ENCODE measurements at places on chromosomes 1 and 21.

DNA sequence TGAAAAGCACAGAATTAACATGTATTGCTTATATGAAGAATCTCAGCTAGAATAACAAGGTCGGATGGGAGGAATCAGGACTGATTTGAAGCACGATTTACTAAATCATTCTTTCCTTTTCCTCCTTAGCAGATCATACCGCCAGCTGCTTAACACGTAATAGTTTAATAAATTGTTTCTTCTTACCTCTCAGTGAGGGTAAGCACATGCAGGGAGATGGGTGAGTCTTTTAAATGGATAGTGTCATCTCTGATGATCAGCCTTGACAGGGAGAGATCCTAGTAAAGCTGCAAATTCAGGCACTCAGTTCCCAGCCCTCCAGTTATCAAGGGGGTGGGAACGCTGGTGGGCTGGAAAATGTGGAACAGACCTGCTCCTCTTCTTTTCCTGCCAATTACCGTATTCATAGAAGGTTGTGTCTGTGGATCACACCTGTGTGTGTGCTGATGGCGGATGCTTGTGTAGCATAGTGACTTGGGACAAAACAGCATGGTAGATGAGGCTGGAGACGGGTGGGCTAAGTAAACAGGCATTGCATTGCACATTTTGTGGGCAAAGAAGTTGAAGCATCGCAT, 30.7 kb downstream of the NTPCR start:
- no peak for DNase-seq

DNA sequence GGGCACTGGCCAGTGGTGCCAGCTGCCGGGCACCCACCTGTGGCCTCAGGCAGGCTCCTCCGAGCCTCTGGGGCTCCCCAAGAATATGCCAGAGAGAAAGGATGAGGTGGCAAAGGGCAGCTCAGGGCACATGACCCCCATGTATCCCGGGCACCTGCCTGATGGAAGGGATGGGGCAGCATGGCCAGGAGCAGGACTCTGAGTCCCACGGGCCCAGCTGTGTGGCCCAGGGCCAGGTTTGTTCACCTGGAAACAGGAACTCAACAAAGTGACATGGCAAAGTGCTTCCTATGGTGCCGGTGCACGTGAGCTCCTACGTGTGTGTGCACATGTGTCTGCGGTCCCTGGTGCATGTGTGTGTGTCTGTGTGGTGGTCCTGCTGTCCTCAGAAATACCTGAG, 9.5 kb upstream of the GPR153 start:
- DNase-seq: no peak

DNA sequence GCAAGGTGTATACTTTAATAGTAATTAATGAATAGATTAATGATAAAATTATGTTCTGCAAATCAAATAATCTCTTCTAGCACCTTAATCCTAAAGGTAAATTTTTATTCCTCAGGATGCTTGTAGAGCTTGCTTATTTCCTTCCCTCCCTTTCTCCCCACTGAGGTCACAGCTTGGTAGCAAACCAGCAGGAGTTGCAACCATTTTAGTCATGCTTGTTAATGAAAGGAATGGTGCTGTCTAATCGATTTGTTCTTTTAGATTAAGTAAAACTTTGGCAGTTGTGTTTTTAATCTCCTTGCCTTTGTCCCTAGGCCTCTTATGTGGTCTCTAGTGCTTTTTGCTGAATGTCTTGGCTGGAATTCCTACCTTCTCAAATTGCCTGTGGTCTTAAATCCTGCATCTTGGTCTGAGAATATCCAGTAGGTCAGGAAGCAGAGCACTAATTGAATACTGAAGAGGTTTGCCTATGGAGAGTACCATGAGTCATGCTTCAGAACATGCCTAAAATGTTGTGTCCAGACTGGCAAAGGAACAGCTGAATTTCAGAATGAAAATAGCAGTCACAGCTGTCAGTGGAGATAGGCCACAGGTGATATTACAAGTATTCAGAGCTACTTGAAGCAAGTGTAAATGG, 36.3 kb upstream of the RWDD3 start:
- DNase-seq: peak; percentile 43

GRCh38 chr1:66166753-66167152, 367.2 kb upstream of the SGIP1 start:
- no peak for DNase-seq

GRCh38 chr1:14110040-14110439, 410.1 kb downstream of the PRDM2 start:
- DNase-seq: no peak

- no peak for DNase-seq
Observed at GRCh38 chr1:211915924-211916323, 85.4 kb upstream of the LPGAT1 start.

GRCh38 chr1:168843401-168843800, 114.4 kb upstream of the DPT start:
- no peak for DNase-seq

GRCh38 chr1:197141575-197141974, 4.9 kb downstream of the ASPM start:
- no peak for DNase-seq

- DNase-seq: no peak
Observed at GRCh38 chr1:91806181-91806768, 79.7 kb downstream of the TGFBR3 start.

GRCh38 chr1:216815260-216816131, 92.3 kb upstream of the ESRRG start:
- DNase-seq: no peak

DNA sequence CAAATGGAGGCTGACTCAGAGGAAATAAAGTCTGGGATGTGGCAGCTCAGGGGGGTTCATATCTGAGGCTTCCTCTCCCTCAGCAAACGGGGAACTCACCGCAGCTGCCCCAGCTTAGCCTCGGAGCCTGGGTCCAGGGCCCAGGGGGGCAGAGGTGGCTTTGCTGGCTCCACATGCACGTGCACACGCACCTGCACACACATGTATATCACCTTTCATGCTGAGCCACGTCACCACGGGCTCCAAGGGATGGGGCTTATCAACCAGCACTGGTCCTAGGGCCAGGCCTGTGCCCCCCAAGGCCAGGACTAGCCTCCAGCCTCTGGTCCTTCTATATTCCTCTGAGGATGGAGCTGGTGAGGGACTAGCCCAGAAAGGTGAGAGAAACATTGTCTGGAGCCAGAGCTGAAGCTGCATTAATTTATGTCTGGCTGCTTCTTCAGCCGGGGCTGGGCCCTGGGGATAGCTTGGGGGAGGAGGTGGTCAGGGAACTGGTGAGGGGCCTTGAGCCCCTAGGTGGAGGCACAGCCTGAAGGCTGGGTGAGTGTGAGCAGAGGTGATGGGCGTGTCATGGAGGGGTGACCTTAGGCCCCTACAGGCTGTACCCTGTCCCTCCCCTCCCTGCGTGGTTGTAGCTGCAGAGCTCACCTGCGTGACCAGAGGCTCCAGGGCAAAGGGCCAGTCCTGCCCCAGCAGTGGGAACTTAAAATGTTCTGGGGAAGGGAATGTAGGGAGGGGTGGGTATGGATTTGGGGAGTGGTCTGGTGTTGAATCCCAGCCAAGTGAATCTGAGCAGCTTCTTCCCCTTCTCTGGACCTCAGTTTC, 520.8 kb downstream of the PTPRU start:
- no peak for DNase-seq

DNA sequence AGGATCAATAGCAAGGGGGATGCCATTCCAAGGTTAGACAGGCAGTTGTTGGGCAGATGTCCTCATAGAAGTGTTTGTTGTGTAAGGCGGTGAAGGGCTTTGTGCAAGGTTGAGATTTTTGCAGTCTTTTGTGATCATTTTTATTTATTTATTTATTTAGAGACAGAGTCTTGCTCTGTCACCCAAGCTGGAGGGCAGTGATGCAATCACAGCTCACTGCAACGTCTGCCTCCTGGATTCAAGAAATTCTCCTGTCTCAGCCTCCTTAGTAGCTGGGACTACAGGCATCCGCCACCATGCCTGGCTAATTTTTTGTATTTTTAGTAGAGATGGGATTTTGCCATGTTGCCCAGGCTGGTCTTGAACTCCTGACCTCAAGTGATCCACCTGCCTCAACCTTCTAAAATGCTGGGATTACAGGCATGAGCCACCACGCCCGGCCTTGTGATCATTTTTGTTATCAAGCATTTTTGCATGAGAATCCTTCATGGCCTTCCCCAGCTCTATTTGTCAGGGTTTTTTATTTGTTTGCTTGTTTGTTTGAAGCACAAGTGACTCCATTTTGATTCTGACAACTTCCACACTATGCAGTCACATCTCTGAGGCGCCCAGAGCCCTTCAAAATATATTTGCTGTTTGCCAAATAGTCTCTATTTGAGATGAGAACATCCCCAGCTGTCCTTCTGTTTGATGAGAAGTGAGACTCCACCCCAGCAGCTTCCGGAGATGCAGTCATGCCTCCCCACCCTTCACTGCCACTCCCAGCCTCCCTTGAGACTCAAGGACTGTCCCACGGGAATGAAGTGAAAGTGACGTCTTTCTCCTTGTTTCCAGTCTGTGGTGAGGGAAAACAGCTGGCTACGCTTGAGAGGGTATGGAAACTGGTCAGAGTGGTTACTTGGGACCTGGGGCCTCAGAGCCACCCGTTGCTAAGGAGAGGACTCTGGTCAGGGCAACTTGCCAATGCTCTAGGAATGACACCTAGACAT, 38.0 kb downstream of the TMEM50B start:
- DNase-seq: peak; percentile 75

- DNase-seq: no peak
Observed at GRCh38 chr1:223620297-223620897, 45.1 kb downstream of the CAPN8 start.
